ENCODE measurements at places on chromosomes 11 and 22.

GRCh38 chr22:32820131-32821119 lies 18.9 kb downstream of the TIMP3 start:
- peaks cover 11% of the 10 kb centered on the region for H3K4me1 ChIP-seq
- DNase-seq = no peak
- no peaks in the 10 kb centered on the region for H3K27me3 ChIP-seq
- no peak overlapping the region for H3K27ac ChIP-seq

- H3K27me3 ChIP-seq = no peaks in the 10 kb centered on the region
- H3K36me3 ChIP-seq = no peaks in the 10 kb centered on the region
- DNase-seq = peak; percentile 85
- H3K4me1 ChIP-seq = peaks cover 60% of the 10 kb centered on the region
Measured at GRCh38 chr22:27667121-27667843, 134.3 kb downstream of the MN1 start.

DNA sequence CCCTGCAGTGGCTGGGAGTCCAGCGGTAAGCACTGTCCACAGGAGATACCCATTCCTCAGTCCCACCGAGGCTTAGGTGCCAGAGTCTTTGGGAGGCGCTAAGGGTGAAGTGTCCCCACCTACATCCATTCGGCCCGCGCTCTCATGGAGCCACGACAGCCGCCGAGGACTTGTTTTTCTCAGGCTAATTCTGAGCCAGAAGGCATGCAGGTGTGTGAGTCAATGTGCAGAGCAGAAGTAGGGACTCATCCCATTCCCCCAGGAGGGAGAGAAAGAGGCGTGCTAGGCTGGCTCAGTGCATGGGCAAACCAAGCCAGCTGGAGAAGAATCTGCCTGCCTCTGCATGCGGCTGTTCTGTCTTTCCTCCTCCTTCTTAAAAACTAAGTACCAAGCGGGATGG lies 46.6 kb downstream of the KCNC1 start:
- DNase-seq = no peak
- no peaks in the 10 kb centered on the region for H3K4me1 ChIP-seq
- no peaks in the 10 kb centered on the region for H3K27me3 ChIP-seq
- H3K4me3 ChIP-seq = no peak overlapping the region
- no peak overlapping the region for H3K27ac ChIP-seq

DNA sequence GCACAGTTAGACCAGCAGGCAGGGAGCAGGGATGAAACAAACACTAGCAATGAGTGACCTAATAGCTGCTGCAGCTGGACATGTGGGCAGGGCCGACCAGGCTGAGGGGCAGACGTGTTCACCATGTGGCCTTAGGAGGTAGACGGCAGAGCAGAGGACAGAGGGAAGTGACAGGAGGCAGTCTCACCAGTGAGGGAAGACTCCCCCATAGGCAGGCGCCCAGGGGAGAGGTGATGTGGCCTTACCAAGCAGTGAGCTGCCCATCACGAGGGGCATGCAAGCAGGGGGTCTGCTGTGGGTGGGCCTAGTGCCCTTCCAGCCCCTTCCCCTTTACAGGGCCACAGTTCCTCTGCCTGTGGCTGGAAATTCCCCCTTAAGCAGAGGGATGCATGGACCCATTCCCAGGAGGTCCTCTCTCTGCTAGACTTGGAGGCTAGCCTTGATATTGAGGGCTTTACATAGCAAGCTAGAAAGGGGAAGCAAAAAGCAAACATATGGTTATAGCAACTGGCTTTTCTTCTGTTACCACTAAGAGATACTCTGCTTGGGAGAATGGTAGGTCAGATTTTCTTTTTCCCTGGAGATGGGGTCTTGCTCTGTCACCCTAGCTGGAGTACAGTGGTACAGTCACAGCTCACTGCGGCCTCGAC lies 67.6 kb downstream of the MPPED1 start:
- DNase-seq = no peak
- no peaks in the 10 kb centered on the region for H3K27me3 ChIP-seq
- no peak overlapping the region for H3K4me3 ChIP-seq

- no peaks in the 10 kb centered on the region for H3K27me3 ChIP-seq
- no peak overlapping the region for H3K4me3 ChIP-seq
- no peak for DNase-seq
- peaks cover 6% of the 10 kb centered on the region for H3K4me1 ChIP-seq
- H3K27ac ChIP-seq = no peak overlapping the region
- no peaks in the 10 kb centered on the region for H3K36me3 ChIP-seq
Measured at GRCh38 chr11:113977071-113977490, 2.2 kb downstream of the HTR3A start.

DNA sequence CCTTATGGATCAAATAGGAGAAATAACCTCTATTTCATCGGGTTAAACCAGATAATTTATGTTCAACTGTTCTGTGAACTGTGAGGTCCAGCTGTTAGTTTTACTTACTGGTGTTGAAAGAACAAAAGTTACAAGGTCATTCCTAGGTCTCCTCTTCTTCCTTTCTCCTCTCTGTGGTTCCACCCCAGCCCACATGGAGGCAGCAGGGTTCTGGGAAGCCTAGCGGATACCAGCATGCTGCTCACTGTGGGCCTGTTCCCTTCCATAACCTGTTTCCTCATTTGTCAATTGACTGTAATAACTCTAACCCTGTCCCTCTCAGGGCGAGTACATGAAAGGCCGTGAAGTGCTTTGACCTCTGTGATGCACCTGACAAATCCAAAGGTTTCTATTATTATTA lies 27.8 kb downstream of the RELT start:
- H3K27ac ChIP-seq = no peak overlapping the region
- DNase-seq = peak; percentile 58
- H3K4me1 ChIP-seq = peaks cover 5% of the 10 kb centered on the region
- H3K27me3 ChIP-seq = no peaks in the 10 kb centered on the region
- peaks cover 10% of the 10 kb centered on the region for H3K36me3 ChIP-seq
- H3K4me3 ChIP-seq = no peak overlapping the region
